ENCODE measurements at places on chromosomes 7 and 10.

DNA sequence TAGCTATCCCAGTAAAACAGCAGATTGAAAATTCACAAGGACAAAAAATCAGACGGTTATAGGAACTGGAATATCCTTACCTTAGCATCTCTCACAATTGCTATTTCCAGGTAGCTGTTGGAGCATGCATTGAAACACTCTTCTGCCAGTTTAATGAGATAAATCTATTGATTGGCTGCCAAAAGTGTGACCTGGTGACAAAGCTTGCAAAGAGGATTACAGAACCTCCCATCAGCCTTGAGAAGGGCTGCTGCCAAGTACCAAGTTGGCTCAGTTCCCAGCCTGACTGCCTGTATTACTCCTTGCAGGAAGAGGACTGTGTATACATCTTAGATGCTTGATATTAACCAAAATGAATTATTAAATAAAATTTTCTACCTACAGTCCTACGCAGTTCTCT is 5.1 kb downstream of the PRLHR start:
- DNase-seq, result no peak

DNA sequence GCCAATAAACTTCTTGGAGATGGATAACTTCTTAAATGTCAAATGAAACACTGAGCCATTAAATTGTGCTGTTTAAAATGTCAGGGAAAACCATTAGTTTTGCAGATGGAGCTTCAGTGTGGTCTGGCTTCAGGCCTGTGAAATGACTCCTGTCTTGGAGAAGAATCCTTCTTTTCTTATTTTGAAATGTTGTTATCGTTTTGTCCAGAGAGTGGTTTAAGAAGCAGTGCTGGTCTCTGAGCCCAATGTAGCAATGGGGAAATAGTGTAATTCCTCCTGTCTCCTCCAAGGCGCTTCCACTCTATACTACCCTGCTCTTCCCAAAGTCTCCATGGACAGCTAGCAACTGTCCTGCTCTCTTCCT is 177.6 kb downstream of the REEP3 start:
- DNase-seq, result no peak

- DNase-seq, result no peak
Measured at GRCh38 chr10:71547876-71548846, 151.4 kb downstream of the CDH23 start.

DNA sequence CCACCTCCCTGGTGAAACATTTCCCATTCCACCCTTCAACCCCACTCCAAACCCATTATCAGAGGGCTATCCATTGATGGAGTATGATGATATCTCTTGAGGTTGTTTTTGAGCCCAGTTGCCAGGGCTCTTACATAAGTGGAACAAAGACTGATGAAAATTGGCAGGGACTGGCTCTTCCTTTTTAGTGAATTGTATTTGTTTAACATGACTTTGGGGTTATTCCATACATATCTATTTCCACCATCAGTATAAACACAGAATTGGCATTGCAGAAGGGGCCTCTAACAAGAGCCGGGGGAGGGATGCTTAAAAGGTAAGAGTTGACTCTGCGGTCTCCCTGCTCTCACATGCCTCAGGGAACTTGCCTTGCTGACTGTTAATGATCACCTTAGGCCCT is 28.9 kb downstream of the FZD1 start:
- no peak for DNase-seq

DNA sequence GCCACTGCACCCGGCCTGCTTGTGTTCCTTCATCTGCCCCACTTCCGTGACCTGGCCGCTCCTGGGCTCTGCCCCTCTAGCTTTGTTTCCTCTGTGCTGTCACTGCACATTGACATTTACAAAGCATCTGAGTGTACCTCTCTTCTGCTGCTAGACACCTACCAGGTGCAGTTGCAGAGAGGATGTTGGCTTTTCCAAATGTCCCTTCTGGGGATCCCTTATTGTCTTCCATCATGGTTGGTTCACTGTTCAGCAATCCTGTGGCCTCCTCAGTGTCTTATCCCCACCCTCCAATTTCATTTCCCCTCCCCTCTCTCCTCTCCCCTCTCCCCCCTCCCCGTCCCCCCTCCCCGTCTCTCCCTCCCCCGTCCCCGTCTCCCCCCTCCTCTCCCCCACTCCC is 13.8 kb downstream of the VWA2 start:
- DNase-seq, result no peak

DNA sequence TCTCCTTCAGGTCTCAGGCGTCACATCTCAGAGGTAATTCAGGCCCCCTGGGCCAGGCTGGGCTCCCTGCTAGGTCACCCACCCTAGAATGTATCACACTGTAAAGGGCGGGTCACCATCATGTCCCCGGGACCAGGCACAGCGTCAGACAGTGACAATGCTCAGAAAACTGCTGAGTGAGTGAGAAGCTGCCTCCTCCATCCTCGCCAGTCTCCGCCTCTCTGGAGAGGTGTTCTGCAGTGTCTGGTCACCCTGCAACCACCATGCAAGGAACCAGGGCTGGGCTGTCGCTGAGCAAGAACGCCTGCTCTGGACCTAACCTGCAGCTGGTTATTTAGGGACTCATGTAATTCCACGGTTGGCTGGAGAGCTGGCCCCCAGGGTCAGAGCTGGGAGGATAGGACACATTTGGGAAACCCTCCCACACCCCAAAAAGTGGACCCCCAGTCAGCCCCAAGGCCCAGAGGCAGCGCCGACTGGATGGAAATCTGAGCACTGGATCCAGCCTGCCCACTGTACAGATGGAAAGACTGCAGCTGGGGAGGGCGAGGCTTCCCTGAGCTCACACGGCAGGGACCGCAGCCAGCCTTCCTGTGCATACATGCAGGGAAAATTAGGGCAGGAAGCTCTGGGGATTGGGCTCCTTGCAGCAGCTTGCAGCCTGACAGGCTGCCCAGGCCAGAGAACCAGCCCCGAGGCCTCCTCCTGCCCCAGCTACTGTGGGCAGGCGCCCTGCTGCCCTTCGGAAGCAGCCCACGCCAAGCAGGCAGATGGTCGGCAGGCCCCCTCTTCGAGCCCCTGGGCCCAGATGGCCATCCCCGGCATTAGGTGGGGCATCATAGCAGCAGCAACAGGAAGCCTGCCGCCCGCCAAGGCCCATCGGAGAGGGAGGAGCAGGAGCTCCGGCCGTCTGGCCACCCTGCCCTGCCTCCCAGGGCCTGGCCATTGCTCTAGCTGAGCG is 105.4 kb upstream of the ZMIZ1 start:
- DNase-seq, result no peak

- no peak for DNase-seq
Measured at GRCh38 chr7:132817949-132818348, 241.7 kb upstream of the PLXNA4 start.

DNA sequence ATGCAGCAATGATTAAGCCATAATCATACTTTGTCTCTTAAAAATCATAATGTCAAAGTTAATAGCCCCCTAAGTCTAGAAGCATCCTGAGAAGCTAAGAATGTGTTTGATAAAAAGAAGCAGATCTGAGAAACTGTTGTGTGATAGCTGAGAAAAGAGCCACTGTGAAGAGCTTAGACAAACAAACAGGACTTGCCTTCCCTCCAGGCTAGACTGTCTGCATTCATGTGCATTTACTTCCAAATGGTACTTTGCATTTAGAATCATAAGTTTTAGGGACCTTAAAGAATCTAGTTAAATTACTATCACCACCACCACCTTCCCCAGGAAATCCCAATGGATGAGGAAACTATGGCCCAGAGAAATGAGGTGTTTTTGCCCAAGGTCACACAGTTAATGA is 62.7 kb upstream of the NFKB2 start:
- DNase-seq, result no peak

- no peak for DNase-seq
Measured at GRCh38 chr10:60044242-60044641, 137.9 kb upstream of the CCDC6 start.

DNA sequence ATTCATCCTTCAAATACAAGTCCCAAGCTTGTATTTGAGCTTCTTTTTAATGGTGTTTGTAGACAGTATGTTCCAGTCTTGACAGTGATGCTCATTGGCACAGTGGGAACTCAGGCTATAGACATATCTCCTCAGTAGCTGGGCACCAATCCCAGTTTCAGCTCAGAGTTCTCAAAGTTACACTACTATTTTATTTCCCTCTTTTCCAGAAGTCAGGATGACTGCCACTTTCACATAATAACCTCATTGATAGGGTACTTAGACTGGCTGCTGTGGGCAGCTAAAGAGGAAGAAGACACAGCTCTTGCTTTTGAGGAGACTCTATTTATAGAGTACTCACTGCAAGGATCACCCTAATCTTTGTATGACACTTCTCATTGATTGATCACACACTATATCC is 2.4 kb downstream of the GBF1 start:
- no peak for DNase-seq

- no peak for DNase-seq
Measured at GRCh38 chr10:56586461-56586891, 225.4 kb upstream of the ZWINT start.

DNA sequence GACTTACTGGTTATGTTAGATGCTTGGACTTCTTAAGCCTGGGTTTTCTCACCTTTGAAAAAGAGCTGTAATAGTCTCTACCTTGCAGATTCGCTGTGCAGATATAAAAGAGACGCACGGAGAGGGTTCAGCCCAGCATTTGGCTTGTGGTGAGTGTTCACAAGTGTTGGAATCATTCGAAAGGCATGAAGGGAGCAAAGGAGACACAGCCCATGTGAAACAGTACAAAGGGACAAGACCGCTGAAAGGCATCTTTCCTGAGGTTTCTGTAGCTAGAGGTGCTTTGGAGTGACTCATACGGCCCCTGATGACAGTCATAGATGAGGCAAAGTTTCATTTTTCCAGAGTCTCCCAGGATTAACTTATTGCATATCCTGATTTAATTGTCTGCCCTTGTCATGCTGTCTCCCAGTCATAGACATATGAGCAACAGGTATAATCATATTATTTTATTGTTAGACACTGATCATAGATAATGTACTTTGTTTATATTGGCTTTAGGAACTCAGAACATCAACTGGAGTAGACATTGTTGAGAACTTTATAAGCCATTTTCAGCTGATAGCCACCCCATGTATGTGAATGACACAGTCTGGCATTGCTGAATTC is 171.1 kb downstream of the ADRA2A start:
- no peak for DNase-seq

DNA sequence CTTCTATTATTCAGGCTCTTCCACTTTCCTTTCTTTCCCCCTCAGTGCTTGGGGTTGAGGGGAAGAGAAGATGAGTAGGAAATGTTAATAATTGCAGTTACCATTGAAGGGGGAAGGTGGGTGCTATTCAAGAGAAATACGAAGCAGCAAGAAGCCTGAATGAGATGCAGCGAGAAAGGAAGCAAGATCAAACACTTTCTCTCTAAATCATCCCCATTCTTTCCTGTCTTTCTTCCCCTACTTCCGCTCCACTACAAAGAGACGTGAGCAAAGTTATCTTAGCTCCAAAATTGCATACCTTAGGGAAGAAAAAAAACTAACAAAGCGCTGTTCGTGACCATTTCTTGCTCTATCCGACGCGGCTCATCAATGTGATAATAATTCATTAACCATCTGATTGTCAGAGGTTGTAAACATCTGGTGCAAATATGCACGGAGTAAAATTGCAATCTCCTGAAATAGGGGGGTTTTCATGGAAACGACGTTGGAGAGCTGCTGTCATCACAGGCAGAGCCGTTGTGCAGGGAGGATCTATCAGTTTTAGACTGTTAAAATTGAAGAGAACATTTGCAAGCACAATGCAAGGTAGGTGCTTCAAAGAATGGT is 15.2 kb upstream of the PARD3 start:
- DNase-seq, result no peak

- DNase-seq, result no peak
Measured at GRCh38 chr10:84613336-84614021, 285.1 kb downstream of the CCSER2 start.

DNA sequence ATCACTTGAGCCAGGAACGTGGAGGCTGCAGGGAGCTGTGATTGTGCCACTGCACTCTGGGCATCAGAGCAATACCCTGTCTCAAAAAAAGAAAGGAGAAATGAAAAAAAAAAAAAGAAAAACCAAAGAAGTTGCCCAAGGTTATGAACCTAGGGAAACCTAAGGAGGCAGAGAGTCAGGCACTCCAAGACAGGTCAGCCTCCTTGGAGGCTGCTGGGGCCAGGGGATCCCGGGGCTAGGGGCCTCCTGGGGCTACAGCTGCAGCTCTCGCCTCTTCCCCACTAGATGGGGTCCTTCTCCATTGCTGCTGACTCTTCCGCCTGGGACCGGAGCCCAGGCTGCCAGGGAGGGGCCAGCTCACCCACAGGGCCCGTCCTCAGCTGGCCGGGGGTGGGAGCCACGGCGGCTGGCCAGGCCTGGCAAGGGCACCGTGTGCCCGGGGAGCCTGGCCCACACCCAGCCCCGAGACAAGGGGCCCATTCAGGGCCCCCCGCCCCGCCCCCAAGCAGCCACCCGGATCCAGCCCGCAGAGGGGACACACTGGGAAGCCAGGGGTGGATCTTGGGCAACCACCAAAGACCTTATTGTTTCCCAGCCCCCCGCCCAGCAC is 1.7 kb upstream of the SPACDR start:
- no peak for DNase-seq

- DNase-seq, result no peak
Measured at GRCh38 chr7:39623732-39624441, 515 bp downstream of the RALA start.

DNA sequence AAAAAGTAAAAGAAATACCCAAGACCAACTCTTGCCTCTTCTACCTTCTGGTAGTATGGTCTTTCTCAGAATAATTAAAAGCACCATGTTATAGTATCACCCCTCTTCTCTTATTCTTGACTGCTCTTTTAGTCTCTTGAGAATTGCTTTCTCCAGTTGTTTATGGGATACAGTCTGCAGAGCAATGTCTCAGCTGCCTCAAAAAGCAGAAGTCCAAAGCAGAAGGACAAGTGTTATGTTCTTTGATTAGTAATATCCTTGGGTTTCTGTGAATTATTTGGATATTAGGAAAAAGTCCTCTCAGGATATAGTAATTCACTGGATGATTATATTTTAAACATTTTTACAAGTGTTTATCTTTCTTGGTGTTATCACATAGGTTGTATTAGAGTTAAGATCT is 7.4 kb downstream of the TAS2R41 start:
- no peak for DNase-seq

DNA sequence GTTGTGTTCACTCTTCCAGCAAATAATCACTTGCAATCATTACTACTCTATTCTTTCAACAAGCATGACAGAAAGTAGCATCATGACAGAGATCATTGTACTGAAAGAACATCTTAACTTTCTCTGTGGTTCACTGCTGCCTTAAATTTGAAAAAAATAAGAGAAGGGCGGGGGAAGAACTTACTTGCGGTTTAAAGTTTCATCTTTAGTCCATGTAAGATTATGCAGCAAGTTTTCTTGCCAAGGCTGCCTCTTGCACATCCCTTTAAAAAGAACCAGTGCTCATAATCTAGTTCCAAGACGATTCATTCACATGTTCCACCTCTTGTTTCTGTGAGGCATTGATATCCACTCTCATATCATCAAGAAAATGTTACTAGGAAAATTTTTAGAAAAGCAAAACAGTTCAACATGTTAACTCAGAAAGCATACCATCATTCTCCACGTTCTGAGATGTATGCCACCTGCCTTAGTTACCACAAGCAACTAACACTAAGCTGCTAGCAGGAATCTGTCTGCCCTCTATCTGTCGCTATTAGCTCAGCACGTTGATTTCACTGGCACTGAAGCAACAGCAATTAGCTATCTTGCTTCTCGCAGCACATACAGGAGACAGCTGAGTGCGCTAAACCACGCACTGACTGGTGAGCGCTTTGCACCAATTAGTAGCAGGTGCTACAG is at the start of gene PCDH15:
Gene PCDH15 (minus strand): TSS at position 491 of the 681 bp plus-strand sequence. CDS start 136,969 bp downstream, outside the sequence.
- DNase-seq, result no peak
